ENCODE measurements at places on chromosomes 12 and 14.

DNA sequence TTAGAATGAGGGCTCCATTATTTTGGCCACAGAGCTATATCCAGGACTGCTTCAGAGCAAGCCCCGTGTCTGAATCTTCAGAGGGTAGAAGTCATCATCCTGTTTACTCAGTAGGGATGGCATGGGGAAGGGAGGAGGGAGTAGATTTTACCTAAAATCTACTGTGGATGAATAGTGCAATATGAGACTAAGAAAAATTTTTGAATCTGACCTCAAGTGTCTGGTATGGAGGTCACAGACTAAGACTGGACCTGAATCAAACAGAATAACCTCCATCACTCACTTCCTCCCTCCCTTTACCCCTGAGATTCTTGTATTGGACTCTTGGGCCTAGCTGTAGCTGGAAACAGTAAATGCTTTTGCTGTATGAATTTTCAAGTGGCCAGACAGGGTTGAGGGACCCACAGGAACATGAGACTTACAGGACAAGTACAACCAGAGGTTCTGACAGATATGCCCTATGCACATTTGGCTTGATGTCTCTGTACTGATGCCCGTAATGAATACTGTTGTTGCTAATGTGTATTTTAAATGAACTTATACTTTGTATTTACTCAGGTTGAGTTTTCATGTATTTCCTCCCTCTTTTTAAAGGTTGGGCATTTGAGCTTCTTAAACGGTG, 78.5 kb downstream of the CCDC91 start:
- no peak for DNase-seq

DNA sequence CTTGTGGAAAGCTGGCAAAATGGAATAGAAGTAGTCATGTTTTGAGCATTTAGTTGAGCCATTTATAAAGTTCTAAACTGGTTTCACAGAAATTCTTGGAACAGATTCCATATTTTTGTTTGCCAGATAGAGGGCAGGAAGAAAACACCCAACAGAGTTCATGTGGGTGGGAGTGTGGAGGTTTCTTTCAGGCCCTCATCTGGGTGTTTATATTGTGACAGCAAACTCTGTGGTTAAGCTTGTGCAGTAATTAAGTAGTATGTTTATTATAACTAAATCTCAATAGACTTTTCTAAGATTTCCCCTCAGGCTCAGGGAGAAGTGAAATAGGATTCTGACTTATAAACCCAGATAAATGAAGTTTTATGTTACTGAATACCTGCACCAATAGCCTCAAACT, 57.4 kb downstream of the SPPL3 start:
- DNase-seq: no peak

DNA sequence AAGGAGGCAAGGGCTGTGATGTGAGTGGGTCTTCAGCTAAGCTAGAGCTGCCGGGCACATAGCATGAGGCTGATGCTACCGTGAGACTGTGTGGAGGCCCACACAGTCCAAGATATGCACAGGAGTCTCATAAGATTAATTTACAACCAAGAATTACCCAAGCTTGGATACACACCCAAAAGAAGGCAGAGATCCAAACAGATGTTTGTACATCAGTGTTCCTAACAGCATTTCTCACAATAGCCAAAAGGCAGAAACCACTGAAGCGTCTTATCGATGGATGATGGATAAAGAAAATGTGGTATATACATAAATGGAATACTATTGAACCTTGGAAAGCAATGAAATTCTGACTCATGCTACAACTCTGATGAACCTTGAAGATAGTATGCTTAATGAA, 40.8 kb upstream of the RIC8B start:
- DNase-seq: no peak

DNA sequence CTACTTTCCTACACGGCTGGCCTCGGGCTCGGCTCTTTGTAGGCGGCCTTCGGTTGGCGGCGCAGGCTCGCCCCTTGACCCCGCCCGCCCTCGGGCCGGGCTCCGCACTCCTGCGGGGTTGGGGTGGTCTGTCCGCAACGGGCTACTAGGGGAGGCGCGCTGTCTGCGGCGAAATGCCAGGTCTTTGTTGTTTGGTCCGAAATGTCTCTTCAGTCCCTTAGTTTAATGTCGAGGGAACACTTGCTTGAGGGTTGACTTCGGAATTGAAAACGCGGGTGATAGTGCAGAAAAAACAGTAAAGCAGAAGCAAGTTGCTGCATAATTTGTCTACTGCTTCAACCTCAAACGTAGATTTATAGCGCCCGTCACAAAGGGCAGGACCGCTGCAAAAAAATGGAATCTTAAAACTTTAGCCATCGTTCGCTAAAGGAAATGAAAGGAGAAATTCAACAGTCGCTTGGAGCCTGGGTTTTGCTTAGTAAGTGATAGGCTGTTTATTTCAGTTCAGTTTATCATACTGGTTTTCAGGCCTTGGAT, 390 bp downstream of the JKAMP start:
- DNase-seq: no peak

DNA sequence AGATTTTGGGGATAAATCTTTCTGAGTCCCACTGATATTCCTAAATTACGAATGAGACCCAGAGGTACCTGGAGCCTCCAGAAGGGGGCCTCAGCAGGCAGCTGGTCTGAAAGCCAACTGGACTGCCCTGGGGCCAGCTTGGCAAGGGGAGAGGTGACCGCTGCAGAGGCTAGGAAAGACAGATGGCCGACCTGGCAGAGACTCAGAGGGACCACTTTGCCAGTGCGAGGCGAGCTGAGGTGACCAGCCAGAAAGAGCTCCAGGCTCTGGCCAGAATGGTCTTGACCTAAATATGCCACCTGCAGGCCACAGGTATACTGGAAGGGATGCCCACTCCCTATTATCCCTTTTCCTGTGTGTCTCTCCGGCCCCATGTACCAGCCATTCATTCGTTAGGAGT, 256.8 kb upstream of the GARIN6 start:
- DNase-seq: no peak

DNA sequence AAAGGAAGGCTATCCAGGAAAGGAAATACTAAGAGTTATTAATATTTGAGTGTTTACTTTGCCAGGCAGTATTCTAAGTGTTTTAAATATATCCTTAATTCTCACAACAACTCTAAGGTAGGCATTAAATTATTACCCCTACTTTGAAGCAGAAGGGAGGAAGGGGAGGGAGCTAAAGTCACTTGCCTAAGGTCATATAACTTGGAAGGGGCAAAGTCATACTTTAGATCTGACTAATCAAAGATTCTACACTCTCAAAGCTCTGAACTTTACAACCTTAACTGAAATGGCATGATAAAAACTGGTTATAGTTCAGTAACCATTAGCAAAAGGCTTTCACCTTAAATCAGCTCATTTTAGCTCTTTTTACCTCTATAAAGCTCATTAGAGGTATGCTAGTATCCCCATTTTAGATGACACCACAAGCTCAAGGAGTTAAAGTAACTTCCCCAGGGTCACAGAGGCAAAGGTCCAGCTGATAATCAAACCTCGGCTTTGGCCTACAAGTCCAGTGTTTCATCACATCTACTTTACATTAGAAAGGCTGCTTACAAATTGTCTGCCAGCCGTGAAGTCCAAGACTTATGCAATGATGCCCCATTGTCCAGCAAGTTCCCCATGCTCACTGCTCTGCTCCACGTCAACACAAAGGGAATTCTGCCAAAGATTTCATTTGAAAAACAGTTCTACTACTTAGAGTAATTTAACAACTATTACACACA, 223.9 kb downstream of the MED13L start:
- DNase-seq: no peak

GRCh38 chr12:108438667-108439066, 76.4 kb upstream of the FICD start:
- no peak for DNase-seq

GRCh38 chr12:52199294-52199919, 7.6 kb upstream of the KRT80 start:
- no peak for DNase-seq

DNA sequence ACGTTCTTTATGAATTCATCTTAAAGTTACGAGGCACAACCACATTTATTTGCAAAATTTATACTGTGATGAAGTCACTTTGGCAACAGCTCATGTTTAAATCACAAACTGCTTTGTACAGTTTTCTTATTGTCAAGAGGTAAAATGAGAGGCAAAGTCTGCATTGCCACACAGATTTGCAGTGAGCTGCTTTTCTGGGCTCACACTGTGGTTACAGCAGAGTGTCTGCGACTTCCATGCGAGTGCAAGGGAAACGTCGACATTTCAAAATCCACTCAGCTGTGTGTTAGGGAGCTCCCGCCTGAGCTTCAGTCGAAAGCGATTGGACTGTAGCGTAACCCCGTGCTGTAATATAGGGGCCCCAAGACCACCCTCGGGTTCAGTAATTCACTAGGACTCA, 13.0 kb downstream of the MTA1 start:
- no peak for DNase-seq

DNA sequence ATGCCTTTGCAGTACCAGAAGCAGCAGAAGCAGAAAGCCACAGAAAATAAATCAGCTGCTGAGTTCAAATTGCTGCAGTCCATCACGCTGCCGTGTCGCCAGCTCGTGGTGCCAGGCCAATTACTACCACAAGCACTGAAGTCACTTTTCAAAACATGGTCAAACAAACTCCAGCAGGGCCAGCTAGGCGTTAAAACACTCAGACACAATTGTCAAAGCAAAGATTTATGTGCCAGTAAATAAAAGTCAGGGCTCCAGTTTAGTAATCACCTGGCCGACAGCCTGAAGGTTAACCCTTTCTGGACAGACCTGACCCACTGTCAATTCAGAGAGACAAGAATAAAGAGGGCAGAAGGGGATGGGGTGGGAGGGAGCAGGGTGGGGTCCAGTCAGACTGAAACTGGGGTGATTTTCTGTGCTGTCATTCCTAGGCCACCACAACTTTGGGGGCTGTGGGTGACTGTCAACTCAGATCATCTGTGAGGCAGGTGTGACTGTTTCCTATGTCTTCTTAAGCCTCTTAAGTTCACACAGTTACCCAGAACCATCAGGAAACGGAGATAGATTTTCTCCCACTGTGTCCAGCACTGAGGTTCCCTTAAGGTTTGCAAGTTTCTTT, 109.8 kb upstream of the FUT8 start:
- DNase-seq: no peak

- no peak for DNase-seq
These were observed 8.1 kb upstream of the NAA30 start for GRCh38 chr14:57382283-57382682.

- DNase-seq: no peak
These were observed 23.2 kb upstream of the BICD1 start for GRCh38 chr12:32083489-32083888.

- no peak for DNase-seq
These were observed 81.1 kb downstream of the SLC24A4 start for GRCh38 chr14:92404018-92404417.

GRCh38 chr12:11839091-11839641, 189.7 kb downstream of the ETV6 start:
- DNase-seq: no peak

DNA sequence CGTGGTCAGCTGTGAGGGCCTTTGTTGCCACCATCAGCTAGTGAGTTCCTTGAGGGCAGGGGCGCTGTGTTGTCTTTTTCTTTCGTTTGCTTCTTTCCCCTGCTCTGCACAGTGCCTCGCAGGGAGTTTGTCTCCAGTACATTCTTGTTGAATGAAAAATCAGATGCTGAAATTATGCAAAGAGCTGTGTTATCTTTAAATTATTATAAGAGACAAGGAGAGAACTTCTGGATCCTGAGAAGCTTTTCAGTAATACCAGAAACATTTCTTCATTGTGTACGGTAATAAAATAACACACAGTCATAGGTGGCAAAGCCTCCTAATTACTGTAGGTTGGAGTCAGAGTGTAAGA, 14.9 kb downstream of the EML1 start:
- no peak for DNase-seq

GRCh38 chr14:35949920-35950513, 123.9 kb downstream of the BRMS1L start:
- no peak for DNase-seq

- DNase-seq: no peak
These were observed 74.8 kb upstream of the FOXN3 start for GRCh38 chr14:89491711-89492381.

- DNase-seq: no peak
These were observed 13.2 kb downstream of the CALCOCO1 start for GRCh38 chr12:53714004-53714403.

DNA sequence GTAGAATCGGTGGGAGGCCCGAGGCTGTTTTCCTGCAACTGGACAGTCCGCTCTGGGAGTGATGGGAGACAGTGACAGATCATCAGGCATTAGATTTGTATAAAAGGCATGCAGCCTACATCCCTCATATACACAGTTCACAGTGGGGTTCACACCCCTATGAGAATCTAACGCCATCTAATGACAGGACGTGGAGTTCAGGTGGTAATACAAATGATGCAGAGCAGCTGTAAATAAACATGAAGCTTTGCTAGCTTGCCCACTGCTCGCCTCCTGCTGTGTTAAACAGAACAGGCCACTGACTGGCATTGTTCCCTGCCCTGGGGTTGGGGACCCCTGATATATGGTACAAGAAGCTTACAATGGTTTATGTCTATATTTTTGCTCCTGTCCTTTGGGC, 179.0 kb downstream of the LRFN5 start:
- DNase-seq: no peak

GRCh38 chr12:96057986-96058553, 22.7 kb upstream of the LTA4H start:
- DNase-seq: no peak

DNA sequence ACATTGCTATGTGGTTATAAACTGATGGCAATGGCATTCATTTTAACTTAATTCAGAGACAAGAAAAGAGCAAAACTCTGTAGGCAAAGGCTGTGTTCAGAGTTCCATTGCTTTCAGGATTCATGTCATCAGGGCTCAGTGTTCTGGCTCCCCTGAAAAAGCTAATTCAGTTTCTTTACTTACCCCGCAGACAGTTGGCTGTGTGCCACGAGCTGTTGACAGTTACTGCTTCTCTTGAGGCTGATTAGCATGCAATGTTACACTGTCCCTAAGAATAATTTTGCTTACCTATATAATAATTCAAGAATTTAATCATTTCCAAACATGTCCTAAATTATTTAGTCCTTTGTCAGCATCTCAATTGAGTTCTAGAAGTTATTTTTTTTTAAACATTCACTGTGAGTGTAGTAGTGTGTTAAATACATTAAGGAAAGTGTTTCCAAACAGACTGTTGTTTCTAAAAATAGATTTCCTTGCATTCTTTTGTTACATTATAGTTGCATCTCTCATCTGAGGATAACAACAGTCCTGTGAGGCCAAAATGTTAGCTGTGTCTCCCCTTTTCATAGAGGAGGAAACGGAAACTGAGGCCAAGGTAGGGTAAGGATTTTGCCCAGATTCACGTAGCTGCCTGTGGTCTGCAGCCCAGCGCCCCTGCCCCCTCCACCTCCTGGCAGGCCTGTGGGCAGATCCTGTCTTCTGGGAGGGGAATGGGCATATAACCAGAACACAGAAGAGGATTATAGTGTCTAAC, 98.6 kb downstream of the PELI2 start:
- DNase-seq: no peak

- no peak for DNase-seq
These were observed 125.0 kb upstream of the MYF6 start for GRCh38 chr12:80582431-80582830.

GRCh38 chr14:105881021-105881930, 354.9 kb downstream of the TMEM121 start:
- DNase-seq: no peak

GRCh38 chr12:107178776-107179175, 85.4 kb upstream of the CRY1 start:
- DNase-seq: peak; percentile 20

- DNase-seq: no peak
These were observed 8.1 kb upstream of the LHX5 start for GRCh38 chr12:113479590-113480335.

All from naive thymus-derived CD4-positive, alpha-beta T cell (primary cell).